ENCODE measurements at places on chromosomes 3 and 15.

GRCh38 chr3:153963012-153963411 is 158.2 kb upstream of the ARHGEF26 start:
- no peak for DNase-seq

DNA sequence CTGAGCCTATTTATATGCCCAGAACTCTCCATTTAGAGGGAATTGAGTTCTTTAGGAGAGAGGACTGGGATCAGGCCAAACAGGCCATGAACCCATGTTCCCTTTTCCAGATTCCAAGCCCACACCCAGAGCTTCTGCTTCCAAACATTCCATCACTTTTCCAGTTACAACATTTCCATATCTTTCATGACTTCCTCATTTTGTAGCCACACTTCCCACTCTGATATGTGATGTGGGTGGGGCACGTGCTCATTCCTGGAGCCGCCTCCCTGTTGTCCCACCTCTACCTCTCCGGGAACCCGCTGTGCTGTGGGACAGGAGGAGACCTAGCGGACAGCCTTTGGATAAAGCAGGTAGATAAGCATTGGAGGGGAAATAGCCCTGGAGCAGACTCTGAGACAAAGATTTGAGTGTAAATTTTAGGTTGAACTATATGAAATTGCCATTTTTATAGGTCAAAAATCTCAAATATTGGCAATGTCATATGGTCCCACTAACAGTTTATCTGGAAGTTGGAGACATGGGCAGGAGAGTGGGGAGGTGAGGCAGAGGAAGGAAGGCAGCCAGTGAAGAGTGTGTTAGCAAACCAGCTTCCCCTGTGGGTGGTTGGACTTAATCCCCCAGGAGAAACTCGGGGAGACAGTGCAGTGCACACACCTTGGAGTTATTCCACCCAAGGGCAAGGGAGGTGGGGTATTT is 31.8 kb downstream of the CYP8B1 start:
- DNase-seq, result no peak

DNA sequence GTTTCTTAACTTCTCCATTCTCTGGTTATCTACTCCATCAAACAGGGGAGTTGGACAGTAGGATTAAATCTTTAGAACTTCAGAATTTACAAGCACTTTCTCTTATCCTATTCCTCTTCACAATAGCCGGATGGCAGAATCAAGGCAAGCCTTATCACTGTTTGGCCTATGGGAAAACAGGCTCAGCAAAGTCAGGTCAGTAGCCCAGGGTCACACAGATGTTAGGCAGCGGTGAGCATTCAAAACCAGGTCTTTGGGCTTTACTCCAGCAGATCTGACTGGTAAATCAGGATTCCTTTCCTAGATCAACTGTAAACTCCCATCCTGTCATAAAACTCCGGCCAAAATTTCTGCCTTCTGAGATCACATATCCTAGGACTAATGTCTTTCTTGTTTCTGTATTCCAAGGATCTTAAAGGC is 258.4 kb downstream of the OPA1 start:
- no peak for DNase-seq

DNA sequence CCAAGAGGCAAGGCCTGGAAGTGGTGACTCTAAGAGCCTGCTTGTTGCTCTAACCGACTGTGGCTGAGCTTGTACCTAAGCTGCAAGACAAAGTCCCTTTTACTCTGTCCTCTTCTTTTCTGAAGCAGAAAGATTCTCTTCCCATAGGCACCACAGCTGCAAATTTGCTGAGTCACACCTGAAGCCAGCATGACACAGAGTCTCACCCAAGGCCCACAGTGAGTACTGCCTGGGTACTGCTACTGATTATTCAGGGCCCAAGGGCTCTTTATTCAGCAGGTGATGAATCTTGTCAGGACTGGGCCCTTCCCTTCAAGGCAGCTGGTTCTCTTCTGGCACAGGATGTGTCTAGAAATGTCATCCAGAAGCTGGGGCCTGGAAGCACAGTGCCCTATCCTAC is 18.9 kb upstream of the TIGIT start:
- no peak for DNase-seq

DNA sequence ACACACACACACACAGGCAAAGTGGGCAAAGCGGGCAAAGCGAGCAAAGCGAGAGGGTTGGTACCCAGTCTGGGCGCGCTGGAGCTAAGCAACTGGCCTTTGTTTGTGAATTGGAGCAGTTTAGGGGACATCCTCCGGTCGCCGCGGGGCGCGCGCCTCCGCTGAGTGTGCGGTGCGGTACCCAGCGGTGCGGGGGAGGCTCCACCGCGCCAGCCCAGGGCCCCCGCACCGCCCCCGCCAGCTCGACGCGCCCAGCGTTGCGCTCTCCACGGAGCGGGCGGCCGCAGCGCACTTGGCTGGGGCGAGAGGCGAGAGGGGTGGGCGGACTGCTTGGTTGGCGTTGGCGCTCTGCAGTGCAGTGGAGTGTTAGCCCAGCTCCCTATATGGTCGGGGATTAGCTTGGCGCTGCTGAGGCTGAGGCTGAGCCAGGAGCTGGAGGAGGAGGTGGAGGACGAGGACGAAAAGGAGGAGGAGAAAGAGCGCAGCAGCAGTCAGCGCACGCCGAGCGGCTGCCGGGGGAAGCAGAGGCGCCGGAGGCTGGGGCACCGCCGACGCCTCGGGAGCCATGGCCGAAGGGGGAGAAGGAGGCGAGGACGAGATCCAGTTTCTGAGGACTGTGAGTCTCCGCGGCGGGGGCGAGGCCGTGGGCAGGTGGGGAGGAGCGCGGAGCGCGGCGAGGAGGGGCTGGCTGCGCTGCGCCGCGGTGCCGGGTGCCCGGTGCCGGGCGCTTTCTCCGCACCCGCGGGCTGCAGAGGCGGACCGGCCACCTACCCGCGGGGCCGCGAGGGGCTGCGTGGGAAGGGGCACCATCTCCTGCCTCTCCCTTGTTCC is at the start of gene RYR3:
Gene RYR3, plus strand, starts transcription at position 487 of the 831 bp plus-strand sequence. Its CDS starts 79 bp downstream, at position 566.
- DNase-seq, result no peak

DNA sequence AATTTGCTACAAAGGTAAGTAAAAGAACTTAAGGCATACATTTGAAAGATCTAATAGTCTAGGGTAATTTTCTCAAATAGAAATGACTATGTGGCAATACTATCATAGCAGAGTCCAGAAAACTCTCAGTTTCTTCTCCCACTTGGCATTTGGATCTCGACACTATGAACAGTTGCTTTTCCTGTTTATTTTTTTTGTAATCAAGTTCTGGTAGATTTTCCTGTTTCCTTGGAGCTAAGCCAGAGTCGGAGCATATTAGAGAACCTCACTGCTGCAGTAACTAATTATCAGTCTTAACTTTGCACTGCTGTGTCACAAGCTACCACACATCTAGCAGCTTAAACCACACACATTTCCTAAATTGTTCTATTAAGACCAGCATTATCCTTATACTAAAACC is 44.9 kb upstream of the ZNF385D start:
- no peak for DNase-seq

GRCh38 chr3:66265649-66266048 is 44.8 kb downstream of the SLC25A26 start:
- no peak for DNase-seq

GRCh38 chr3:126984391-126985131 is 1.6 kb downstream of the PLXNA1 start:
- DNase-seq, result no peak

DNA sequence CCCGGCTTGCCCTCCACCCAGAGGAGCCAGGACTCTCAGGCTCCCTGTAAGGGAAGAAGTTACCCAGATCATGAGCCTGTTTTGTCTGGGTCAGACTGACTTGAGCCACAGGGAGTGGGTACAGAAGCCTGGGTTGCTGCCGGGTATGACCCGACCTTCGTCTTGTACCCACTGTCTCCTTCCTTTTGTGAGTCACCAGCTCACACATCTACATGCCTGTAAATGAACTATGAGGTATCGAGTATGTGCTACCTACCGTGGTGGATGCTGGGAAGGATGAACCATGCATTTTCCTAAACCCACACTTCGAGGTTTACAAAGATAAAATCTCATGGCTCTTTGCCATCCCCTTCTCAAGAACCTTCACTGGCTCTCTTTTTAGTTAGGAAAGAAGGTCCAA is 56.9 kb downstream of the CACNA1D start:
- DNase-seq, result no peak

All from activated gamma-delta T cell treated with anti-CD3 and anti-CD28 coated beads, Interleukin-2, amount 50 U/mL, for 16 hours (primary cell).